Stimulated activated CD4-positive, alpha-beta T cell treated with anti-CD3 and anti-CD28 coated beads, TNF-alpha, amount 100 ng/mL, for 1 hour (primary cell): ENCODE measurements at places on chromosomes 11 and 22.

DNA sequence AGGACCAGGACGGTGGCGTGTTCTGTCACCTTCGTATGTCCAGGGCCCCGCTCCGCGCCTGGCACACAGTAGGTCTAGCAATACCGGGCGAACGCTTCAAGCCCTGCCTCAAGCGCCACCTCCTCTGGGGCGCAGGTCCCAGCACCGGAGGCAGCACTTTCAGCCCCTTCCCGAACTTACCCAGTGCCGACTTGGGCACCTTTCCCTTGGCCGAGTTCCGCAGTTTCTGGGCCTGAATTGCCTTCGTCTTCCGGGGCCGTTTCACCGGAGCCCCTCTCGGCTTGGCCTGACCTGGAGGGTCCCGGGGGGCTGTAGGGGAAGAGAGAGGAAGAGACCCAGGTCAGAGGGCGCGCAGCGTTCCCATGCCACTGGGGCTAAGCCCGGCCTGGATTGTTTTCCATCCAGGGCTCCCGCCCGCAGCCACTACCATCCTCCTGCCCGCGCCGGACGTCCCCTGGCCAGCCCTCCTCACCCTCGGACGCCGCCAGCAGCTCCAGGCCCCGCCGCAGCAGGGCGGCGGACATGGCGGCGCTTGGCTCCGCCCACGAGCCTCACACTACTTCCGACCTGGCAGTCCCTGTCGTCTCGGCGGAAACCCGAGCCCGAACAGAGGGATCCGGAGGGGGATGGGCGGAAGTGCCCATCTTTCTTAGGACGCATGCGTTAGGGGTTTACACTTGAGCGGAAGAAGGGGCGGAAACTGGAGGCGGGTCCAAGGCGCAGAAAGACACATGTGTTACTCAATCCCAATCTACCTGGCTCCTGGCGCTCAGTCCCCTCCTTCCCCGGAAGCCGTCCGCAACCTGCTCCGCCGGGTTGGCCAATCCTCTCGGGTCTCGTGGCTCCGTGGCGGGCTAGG lies at the start of gene RPS19BP1:
Gene RPS19BP1, minus strand, starts transcription at position 534 of the 859 bp plus-strand sequence. Its CDS starts 10 bp downstream, at position 524.
- DNase-seq = peak; percentile 98

DNA sequence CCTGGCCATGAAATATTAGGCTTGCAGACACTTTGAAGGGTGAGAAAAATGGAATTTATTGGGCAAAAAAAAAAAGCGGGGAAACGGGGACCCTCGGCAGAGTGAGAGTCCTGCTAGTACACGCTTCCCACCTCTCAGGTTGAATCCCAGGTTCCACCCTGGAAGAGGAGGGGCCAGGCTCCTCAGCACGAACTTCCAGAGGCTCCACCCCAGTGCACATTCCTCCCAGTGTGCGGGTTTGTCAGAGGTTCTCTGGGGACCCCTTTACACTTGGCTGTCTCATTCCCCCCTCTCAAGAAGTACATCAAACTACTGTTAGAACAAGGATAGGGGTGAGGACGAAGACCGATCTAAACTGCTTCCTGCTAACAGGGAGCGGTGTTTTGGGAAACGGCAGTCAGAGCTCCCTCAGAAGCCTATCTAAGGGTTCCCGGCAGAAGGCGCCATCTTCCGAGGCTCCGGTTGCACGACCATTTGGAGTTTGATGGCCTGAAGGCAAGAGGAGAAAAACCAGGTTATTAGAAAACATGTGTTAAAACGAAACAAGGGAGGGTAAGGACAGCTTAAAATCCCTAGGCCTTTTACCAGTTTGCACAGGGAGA lies 27.5 kb downstream of the FOLR3 start:
- no peak for DNase-seq

- DNase-seq = no peak
These were observed 41.8 kb downstream of the LIF start for GRCh38 chr22:30204742-30205111.

- no peak for DNase-seq
These were observed 10.7 kb upstream of the POGLUT3 start for GRCh38 chr11:108508653-108509593.

DNA sequence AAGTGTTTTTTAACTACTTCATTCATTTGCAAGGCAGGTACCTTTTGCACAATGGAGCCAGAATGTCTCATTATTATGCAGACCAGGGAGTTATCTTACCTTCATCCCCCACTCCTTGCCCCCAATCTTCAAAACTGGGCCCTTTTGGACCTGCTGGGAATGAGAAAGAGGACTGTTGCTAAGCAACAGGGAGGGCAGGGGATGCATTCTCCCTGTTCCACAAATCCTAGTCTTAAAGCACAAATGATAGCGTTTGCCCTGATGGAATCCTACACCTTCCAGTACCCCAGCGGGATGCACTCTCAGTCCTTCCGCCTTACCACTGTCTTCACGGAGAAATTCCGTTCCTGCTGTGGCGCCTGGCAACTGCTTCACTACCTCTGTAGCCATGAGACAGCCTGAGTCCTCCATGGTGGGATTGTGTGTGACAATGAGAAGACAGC lies 4.1 kb upstream of the KCNJ1 start:
- DNase-seq = no peak

GRCh38 chr11:128968916-128969315 lies 26.2 kb upstream of the TP53AIP1 start:
- no peak for DNase-seq

GRCh38 chr11:120344302-120345004 lies 8.2 kb downstream of the ARHGEF12 start:
- DNase-seq = no peak

GRCh38 chr22:31346733-31347250 lies 646 bp upstream of the PATZ1 start:
- peak; percentile 32 for DNase-seq

GRCh38 chr22:19168088-19168890 lies 10.2 kb downstream of the SLC25A1 start:
- DNase-seq = no peak

DNA sequence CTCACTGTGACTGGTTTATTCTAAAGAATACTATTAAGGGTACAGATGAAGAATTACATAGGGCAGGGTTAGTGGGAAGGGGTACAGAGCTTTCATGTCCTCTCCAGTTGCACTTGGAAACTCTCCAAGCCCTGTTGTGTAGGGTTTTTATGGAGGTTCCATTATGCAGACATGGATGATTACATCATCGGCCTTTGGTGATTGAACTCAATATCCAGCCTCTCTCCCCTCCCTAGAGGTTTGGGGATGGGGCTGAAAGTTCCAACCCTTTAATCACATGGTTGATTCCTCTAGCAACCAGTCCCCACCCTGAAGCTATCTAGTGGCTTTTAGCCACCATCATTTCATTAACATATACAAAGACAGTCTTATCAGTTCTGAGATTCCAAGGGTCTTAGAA lies 472.6 kb downstream of the BUD13 start:
- DNase-seq = no peak

DNA sequence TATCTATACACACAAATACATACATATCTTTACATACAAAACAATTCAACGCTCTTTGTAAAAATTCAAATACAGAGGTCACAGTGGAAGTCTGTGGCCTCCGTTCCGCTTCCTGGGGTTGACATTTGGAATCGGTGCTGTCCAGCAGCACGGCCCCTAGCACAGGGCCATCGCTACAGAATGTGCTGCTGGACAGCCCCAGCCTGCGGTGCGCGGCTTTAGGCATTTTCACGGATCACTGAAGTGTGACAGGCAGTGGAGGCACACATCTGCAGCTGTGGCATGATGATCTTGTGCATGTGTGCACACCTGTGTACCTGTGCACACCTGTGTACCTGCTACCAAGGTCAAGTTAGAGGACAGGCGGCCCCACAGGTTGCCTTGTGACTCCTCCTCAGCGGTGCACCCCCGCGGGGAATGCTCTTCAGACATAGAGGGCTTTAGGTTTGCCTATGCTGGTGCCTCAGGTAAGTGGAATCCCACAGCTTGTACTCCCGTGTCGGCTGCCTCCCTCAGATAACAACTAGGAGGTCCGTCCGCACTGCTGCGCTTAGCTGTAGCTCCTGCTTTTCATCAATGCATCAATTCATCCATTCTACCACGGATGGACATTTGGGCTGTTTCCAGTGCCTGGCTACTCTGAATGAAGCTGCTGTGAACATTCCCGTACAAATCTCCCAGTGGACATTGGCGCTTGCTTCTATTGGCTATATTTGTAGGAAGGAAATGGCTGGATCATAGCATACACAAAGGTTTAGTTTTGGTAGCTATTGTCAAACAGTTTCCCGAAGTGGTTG lies 29.9 kb downstream of the GAL start:
- no peak for DNase-seq

GRCh38 chr11:73342633-73343032 lies 33.6 kb upstream of the RELT start:
- DNase-seq = no peak

DNA sequence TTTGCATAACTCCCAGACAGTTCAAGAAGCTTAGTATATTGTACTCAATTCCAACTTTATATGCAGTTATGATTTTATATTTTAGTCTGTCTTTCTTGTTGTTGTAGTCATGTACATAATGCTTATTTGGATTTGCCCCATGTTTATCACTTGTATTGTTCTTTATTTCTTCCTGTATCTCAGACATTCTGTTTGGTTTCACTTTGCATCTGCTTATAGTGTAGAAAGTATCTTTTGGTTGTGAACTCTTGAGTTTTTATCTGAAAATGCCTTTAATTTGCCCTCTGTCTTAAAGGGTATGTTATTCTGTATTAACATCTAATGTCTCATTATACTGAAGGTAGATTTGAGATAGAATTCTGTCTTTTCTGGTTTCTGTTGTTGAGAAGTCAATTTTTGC lies 275.4 kb downstream of the DYNC2H1 start:
- no peak for DNase-seq

- DNase-seq = no peak
These were observed 100.4 kb upstream of the DDI1 start for GRCh38 chr11:103936059-103936458.

DNA sequence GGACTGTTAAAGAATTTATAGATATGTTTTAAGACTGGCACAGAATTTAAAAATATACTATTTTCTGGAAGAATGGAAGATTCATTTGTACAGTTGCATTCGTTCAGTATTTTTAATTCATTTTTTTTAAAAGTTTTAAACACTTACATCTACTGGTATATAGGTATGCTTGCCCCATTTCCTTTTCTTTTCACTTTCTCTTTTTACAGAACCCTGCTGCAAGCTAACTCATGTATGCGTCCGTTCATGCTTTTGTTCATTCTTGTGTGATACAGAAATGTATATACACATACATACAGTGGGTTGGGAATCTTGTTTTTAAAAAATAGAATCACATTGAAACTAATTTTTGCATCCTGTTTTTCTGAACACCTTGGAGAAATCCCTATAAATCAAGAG lies 31.0 kb downstream of the PACS1 start:
- no peak for DNase-seq

- no peak for DNase-seq
These were observed 279.4 kb upstream of the PDGFD start for GRCh38 chr11:104443387-104443786.
